ELR (cell line): ENCODE measurements at places on chromosomes 13 and 19.

DNA sequence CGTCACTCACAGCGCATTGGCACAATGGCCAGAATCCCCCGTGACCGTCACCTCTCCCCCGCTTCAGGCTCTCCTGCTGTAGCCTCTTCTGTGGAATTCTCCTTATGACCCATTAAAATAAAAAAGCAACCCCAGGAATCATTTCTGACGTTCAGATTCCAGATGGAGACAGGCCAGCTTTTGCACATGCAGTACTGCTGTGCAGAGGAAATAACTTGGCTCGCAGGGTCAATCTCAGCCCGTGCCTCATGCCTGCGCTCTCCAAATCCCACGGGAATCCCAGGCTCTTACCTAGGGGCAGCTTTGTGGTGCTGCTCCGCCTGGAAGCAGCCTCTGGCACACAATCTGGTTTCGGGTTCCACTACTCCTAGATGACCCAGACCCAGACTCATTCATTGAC lies 32.7 kb upstream of the SOX1 start:
- DNase-seq: no peak

DNA sequence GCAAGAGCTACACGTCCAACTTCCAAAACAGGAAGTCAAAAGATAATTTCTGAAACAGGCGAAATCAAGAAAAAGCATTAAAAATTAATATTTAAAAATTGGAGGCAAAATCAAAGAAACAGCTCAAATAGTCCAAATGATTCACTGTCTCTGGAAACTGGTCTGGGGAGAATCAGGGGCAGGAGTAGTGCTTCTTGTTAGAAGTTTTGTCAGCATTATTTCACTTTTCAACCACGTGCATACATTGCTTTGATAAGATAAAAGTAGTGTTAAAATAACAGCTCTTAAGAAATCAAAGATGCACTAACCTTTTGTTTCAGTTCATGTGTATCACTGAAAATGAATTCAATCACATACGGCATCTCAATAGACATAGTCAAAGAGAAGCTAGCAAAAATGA lies 53.8 kb downstream of the PARP4 start:
- no peak for DNase-seq

GRCh38 chr13:98690348-98691022 lies 62.0 kb downstream of the SLC15A1 start:
- no peak for DNase-seq

- peak; percentile 6 for DNase-seq
Measured at GRCh38 chr13:48733739-48734335, 80.1 kb downstream of the CYSLTR2 start.

DNA sequence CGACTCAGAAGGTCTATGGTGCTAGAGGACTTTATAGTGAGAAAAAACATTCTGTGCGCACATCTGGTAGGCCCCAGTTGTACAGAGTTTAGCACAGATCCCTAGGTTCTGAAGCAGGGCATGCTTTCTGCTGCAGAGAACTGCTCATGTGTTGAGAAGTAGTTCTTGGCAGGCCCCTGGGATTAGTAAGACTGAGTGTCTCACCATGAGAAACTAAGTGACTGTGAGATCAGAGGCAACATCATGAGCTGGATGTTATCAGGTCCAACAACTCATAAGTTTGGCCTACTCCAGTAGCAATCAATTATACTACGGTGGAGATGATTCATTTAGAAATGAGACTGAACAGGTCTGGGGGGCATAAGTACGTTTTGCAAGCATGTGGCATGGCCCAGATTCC lies 507.4 kb upstream of the KLF12 start:
- DNase-seq: peak; percentile 72

GRCh38 chr19:37551129-37551993 lies 43.2 kb downstream of the ZNF571 start:
- peak; percentile 63 for DNase-seq

GRCh38 chr19:43457809-43458208 lies 7.6 kb downstream of the LYPD3 start:
- DNase-seq: no peak

- DNase-seq: peak; percentile 57
Measured at GRCh38 chr13:34070006-34070405, 252.1 kb downstream of the RFC3 start.

GRCh38 chr13:39955560-39955959 lies 300.1 kb downstream of the COG6 start:
- no peak for DNase-seq

DNA sequence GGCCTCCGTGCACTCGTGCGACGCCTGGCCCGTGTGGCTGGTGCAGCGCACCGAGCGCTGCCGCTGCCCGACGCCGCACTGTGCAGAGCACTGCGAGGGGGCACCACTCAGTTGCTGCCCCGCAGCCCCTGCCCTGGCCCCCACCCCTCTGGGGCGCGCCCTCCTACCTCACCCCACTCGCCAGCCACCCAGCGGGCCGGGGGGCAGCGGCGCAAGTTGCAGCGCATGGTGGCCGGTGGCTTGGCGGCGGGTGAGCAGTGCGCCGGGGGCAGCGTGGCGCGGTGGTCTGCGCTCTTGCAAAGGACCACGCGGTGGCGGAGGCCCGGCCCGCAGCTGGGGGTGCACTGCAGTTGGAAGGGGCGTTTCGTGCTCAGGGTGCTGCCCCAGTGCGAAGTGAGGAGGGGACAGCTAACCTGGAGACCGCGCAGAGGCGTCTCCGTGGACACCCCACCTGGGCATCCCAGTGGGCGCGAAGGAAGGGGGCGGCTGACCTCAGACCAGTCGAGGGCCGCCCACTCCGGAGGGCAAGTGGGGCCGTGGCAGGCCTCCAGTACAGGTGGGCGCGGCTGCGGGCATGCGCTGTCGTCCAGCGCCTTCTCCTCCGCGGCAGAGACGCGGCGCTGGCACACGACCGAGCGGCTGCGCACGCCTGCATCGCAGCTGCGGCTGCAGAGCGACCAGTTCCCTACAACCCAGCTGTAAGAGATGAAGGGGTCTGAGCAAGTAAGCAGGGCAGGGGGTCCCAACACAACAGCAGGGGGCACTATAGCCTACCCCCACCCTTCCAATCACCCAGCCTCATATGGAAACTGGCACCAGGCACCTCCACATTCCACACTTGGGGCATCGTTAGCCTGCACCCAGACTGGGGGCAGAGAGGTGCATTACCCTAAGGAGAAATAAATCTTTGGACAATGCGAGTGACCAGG lies 8.0 kb upstream of the MYO1F start:
- no peak for DNase-seq

DNA sequence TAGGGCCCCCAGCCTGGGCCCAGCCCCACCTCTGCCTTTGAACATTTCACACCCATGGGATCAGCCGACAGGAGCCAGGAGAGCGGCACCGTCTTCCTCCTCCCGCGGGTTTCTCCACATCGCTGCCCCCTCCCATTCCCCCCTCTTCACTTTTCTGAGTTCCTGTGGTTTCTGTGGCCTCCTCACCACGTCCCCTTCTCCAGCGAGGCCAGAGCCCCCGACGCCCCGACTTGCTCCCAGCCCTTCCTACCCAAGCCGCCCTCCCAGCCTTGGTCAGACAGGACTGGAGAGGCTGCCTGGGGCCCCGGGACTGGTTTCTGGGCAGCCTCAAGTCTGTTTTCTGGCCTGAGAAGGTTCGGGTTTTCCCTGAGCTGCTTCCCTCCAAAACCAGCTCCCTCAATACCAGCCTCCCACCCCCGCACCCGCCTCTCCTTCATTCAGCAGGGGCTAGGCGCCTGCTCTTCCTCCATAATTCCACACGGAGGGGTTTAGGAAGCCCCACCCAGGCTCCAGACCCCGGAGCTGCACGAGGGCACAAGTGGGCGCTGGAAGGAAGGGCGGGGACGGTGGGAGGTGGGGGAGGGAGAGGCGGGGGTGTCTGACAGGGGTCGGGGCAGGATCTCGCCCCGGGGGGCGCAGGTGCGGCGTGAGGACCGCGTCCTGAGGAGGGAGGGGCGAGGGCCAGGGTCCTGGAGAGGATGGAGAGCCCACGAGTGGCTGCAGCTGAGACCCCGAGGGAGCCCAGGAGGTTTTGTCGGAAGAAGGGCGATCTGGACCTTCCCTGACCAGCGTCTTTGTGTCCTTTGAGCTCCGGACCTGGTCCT lies 4.0 kb upstream of the SIGLEC10 start:
- DNase-seq: no peak

DNA sequence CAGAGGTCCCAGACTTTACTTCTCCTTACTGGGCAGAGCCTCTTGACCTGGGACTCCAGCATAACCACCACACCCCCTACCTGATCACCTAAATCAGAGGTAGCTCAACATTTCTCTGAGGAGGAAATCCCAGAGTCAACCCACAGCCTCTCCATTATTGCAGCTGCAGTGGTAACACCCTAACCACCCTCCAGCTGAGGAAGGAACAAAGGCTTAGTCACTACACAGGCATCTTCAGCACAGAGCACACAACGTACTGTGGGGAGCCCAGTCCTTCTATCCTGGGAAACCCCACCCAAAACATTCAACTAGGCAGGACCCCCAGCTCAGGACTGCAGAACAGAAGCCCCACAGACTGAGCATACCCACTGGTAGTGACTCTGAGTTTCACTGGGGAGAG lies 824.7 kb upstream of the SLITRK5 start:
- DNase-seq: peak; percentile 47

- DNase-seq: peak; percentile 82
Measured at GRCh38 chr13:25276748-25277147, 10.5 kb downstream of the MTMR6 start.

DNA sequence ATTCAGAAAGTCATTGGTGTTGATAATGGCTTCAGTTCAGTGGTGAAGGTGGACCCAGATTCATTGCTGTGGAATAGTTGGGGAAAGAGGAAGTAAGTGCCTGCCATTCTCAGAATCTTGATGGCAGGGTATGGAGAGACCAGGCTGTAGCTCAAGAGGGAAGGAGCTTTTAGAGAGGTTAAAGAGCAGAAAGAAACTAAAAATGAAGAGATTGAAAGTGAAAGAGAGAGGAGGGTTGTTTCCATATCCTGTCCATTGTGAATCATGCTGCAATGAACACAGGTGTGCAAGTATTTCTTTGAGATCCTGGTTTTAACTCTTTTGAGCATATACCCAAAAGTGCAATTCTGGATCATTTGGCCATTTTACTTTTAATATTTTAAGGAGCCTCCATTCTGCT lies 12.5 kb downstream of the GJB6 start:
- DNase-seq: no peak

GRCh38 chr13:94595001-94595949 lies 677 bp downstream of the TGDS start:
- peak; percentile 49 for DNase-seq

DNA sequence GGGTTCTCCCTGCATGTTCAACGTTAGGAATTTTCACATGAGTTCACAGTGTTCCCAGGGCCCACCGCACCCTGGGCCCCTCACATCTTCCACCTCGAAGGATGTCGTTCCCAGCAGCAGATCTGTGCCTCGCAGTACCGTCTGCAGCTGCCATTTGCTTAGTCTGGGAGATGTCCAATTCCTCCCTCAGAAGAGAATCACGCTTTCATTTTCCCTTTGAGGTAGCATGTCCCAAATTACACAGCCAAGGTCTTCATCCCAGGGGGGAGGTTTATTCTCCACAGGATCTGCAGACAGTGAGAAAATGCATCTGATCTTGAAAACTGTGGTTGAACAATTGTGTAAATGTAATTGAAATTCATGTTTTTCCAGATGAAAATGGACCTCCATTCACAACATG lies 150.2 kb downstream of the DCT start:
- DNase-seq: no peak

- DNase-seq: no peak
Measured at GRCh38 chr13:40464337-40465014, 202.0 kb downstream of the FOXO1 start.

DNA sequence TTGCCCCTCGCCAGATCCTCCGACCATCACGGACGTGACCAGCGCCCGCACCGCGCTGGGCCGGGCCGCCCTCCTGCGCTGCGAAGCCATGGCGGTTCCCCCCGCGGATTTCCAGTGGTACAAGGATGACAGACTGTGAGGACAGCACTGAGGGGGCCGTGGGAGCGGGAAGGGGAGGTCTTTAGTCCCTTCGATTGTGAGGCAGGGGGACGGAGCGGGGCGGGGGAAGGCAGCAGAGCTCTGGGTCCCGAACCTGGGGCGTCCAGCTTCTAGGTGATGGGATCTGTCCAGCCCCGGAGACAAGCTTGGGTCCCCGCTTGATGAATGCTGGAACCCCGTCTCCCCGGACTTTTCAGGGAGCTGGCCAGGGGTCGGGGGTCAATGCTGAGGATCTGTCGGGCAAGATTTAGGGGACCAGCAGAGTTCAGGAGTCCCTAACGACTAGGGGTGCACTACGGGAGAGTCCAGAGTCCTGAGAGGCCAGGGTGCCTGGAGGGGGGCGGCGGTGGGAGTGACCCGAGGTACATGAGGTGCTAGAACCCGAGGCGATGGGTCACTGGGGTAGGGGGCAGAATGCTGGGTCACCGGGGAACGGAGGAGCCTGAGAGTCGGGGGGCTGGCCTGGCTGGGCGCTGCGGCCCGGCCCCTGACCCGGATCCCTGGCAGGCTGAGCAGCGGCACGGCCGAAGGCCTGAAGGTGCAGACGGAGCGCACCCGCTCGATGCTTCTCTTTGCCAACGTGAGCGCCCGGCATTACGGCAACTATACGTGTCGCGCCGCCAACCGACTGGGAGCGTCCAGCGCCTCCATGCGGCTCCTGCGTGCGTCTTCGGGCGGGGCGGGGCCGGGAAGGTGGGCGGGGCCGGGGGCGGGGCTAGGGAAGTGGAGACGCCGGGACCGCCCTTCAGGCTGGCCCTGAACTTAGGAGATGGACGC lies 14.6 kb downstream of the VSIG10L start:
- no peak for DNase-seq

DNA sequence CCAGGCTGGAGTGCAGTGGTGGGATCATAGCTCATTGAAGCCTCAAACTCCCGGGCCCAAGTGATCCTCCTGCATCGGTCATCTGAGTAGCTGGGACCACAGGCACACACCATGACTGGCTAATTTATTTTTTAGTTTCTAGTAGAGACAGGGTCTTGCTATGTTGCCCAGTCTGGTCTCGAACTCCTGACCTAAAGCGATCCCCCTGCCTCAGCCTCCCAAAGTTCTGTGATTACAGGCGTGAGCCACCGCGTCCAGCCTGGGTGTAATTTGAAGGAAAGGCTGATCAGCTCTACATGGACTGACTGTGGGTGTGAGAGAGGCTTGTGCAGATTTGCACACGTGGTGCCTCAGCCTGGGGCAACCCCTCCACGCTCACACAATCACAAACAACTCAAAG lies 31.1 kb downstream of the ADGRL1 start:
- no peak for DNase-seq

DNA sequence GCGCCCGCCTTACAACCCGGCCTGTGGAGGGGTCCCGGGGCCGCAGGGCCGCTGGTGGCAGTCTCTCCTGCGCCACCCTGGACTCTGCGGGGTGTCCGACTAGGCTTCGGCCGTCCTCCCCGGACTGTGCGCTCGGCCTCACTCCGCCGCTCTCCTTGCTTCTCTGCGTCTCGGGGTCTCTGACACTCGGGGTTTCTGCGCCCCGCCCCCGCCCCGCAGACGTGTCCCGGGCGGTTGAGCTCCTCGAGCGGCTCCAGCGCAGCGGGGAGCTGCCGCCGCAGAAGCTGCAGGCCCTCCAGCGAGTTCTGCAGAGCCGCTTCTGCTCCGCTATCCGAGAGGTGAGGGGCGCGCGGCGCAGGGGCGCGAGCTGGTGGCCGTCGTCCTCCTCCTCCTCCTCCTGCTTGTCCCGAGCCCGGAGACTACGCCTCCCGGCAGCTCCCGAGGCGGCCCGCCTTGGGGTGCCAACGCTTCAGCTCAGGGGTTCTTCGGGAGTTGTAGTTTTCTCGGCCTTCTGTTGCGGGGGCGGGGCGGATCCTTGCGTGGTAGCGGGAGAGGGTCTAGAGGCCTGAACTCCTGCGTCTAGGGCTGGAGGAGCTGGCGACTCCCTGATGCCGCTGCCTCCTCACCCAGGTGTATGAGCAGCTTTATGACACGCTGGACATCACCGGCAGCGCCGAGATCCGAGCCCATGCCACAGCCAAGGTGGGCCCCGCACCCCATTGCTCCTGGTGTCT lies 627 bp downstream of the LIN7B start:
- DNase-seq: peak; percentile 49

GRCh38 chr13:105952973-105953290 lies 582.5 kb downstream of the EFNB2 start:
- DNase-seq: no peak
